NCI-H1417 (cell line): ENCODE measurements at places on chromosomes 5 and 9.

DNA sequence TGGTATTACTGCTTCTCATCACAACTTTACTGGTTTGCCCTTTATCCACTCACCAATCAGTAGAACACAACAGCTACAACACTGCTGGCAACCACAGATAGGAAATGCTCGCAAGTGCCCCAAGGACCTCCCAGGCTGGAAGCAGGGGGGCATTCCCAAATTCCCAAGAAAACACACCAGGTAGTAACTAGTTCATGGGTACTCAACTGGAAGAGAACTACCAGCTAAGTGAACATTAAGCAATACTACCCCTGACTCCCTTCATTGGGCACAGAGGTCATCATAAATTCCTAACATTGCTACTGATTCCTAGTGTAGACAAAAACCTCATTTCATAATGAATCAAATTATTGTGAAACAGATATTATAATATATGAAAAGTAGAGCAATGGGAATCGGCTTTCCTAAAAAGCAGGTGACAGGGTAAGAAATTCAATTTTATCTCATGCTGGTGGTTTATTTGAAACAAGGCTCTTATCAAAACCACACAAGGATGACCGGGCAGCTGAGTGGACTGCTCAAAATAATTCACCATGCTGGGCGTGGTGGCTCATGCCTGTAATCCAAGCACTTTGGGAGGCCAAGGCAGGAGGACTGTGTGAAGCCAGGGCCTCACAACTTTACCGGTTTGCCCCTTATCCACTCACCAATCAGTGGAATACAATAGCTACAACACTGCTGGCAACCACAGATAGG is 81.6 kb downstream of the TLE1 start:
- DNase-seq, result no peak

- no peak for DNase-seq
These were observed 21.6 kb upstream of the NNT start for GRCh38 chr5:43581398-43581797.

DNA sequence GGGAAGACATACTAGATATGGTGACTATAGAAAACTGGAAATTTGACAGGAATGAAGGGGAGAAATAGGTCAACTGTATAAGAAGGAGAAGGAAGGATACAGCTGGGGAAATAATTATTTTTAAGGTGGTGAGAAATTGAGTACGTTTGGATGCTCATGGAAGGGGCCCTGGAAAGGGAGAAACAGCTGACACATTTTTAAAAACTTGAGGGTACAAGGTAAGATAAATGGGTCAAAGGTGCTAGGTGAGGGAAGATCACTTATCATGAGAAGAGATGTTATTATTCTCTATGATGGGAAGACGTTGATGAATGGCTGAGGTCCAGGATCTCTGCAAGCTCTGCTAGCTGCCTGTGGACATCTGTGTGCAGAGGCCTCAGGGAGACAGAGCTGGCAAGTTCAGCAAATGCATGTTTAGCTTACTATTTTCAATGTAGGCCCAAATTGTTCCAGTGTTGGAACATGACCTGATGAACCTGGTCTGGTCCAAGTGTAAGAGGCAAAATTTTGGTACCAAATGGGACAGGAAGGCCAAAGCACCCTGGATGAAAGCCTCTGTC is 181.7 kb downstream of the MTRR start:
- no peak for DNase-seq

DNA sequence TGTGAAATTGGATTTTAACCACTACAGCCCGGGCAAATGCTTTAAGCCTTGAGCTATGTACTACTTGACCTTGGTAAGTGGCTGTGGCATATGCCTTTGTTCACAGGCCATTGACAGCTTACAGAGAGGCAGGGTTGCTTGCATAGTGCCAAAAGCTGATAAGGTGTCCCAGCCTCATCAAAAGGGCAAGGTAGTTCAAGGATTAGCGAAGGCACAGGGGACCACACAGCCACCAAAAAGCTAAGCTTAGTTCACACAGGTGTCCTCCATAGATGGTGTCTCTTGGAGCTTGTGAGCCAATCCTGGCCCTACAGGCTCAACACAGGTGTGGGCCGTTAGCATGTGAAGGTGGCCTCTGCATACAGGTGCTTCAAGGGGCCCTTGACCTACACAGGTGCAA is 86.8 kb downstream of the ZNF622 start:
- DNase-seq, result no peak

DNA sequence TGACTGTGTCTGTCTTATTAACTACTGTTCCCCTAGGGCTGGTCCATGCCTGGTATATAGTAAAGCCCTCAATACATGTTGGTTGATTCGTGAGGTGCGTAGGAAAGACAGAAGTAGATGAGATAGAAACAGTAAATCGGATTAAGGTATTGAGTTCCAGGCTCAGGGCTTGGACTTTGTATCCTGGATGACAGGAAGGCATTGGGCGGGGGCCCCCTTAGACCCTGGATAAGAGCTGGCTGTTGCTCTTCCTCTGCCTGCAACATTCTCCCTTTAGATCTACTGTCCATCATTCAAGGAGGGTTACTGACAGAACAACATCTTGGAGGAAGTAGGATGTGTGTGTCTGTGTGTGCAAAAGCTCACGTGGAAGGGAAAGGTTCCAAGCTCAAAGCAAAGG is 31.2 kb upstream of the CTNNA1 start:
- DNase-seq, result no peak

GRCh38 chr9:16726029-16726428 is 144.4 kb downstream of the BNC2 start:
- DNase-seq, result no peak

DNA sequence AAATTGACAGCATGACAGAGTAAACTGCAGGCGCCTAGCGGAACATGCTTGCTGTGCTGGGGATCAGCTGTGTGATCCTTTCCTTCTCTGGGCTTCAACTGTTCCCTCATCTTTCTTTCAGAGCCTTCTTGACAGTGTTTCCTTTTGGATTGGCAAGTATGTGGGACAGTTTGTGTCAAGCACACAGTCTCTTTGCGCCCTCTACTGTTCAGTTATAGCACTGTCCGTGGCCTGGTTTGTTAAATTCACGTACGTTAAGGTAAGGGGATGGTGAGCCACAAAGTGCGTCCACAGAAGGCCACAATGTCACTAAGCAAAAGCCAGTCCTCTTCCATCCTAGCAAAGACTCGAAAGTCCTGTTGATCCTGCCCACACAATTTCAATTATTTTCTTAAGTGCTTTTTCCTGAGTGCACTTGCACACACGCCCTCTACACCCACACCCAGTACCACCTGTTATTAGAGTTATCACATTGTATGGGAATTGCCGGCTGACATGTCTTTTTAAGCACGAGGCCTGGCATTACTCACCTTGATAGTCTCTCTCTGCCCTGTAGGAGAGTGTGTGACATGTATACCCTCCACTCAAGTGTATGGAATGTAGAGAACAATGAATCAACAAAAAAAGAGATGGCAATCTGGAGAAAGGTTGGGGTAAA is 22.5 kb upstream of the PTPN3 start:
- DNase-seq, result peak; percentile 89

DNA sequence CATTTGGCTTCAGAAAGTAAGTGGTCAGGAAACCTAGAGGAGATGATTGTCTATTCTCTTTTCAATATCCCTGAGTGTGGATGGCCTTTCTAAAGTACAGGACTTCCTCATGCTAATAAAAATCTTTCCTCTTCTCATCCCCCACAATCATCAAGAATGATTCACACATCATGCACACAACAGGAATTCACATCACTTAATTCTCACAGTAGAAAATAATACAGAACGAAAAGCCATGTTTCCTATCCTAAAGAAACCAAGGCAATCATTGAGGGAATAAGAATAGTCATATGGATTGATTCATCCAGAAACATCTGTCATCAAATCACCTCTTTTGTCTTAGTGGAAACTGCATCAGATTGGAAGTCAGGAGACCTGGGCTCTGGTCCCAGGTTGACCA is 203.1 kb upstream of the PIK3R1 start:
- no peak for DNase-seq

GRCh38 chr5:95915999-95916686 is 45.5 kb downstream of the ELL2 start:
- DNase-seq, result no peak

DNA sequence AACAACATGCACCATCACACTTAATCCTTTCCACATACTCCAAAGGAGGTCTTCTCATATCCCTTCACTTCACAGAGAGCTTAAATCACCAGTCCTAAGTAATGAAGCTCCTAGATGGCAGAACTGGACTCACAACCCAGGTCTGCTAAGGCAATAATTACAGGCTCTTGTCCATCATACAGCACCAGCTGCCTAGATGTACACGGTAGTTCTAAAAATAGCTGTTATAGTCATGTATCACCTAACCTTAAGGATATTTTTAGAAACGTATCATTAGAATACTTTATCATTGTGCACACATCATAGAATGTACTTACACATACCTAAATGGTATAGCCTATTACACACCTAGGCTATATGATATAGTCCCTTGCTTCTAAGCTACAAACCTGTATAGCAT is 644.6 kb upstream of the RGMB start:
- DNase-seq, result peak; percentile 35

GRCh38 chr9:117028103-117028858 is 341.2 kb downstream of the TRIM32 start:
- no peak for DNase-seq

- DNase-seq, result no peak
These were observed 18.3 kb upstream of the NDST1 start for GRCh38 chr5:150489360-150490295.

DNA sequence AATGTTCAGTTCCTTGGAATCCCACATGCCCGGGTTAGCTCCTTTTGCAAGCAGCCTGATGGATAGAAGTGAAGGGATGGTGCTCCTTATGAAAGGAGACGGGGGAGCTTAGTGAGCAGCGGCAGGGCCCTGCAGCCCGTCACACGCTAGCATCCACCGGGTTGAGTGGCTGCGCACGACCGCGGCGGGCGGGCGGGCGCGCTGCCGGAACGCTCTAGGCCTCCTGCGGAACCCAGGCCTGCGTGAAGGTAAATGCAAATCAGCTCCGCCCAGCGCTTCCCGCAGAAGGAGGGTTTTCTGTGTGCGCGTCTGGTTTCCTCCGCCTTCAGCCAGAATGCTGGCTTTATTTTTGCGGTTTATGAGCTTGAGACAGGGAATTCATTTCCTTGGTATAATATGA is 19.8 kb downstream of the IL12B start:
- peak; percentile 60 for DNase-seq

- no peak for DNase-seq
These were observed 147.7 kb downstream of the DCP2 start for GRCh38 chr5:113124265-113124664.

- DNase-seq, result peak; percentile 66
These were observed 9.8 kb upstream of the EEIG1 start for GRCh38 chr9:127990554-127990953.

DNA sequence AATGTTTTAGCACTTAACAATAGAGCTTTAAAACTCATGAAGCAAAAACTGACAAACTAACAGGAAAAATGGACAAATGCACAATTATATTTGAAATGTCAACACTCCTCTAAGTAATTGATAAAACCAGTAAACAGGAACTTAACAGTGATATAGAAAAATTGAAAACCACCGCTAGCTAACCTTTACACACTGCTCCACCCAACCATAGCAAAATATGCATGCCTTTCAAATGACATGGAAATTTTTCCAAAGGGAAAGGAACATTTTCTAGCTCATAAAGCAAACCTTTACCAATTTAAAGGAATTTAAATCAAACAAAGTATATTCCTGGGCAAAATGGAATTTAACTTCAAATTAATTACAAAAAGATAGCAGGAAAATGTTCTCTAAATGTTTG is 109.2 kb downstream of the ADAMTS19 start:
- no peak for DNase-seq

DNA sequence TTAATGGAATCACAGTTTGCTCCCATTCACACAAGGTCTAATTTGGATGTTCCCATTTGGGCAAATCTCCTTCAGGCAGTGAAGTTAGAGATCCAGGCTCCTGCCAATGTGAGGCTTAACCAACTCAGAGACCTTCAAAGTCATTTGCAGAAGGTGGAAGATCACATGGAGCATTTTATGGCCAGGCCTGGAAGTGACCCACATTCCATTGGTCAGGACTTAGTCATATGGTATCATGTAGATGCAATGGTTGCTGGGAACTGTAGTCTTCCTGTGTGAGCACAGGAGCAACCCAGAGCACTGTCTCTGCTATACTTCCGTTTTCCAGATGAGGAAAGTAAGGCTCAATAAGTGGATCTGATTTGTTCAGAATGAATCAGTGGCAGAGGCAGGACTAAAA is 292.7 kb upstream of the SMARCA2 start:
- peak; percentile 0 for DNase-seq

DNA sequence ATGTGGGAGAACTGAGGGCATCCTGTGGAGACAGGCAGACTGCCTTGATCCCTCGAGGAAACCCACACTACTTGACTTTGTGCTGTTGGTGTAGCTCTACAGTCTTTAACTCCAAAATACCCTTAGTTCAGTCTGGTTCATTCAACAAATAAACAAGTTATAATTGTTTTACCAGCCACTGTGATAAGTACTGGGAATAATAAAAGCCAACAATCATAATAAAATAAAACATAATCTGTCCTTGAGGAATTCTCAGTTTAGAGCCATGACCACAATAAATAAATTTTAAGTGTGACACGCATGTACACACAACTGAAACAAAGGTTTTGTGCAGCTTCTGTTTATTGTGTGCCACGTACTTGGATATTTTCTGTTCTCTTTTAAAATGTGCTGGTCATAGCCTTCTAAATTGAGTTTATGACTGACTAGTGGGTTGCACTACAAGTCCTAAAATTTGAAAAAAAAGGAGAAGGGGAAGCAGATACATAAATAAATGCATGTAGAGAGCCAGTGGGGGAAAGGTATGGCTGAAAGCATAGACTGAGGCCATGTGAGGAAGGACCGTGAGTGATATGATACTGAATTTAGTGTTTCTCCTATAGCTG is 6.2 kb upstream of the SCAMP1 start:
- DNase-seq, result no peak

DNA sequence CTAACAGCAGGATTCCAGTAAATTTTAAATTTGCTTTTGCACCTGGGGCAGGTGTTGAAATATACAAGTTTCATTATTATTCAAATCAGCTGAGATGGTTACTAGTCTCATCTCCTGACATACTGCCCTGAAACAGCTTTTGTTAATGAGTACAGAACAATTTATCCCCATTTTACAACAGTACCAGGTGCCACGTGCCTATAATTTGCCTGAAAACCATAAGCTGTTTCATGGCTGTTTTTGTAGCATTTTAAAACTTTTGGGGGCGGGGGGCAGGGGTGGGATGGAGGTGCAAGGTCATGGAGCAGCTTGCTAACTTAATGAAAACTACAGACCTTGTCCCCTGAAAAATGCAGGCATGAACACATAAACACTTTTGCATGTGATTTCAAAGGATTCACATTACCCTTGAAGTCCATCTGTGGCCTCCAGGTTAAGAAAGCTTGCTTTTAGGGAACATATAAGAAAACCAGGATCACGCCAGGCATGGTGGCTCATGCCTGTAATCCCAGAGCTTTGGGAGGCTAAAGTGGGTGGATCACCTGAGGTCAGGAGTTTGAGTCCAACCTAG is 42.1 kb downstream of the TIMD4 start:
- no peak for DNase-seq

- no peak for DNase-seq
These were observed 126.3 kb downstream of the HMHB1 start for GRCh38 chr5:143938230-143938629.

DNA sequence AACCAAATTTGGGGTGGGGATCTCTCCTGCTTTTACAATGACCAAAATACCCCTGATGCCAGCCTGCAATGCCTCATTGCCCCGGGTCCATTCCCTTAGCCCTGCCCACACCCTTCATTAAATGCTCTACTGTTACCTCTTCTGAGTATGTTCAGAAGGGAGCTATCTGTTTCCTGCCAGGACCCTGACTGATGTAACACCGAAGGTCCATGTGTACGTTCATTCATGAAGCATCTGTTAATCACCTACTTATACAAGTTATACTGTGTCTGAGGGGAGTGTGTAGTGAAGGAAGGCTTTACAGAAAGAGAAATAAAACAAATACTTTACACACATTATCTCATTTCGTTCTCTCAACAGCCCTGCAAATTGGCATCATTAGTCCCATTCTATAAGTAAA is 51.9 kb downstream of the ASTN2 start:
- DNase-seq, result no peak
